ENCODE measurements at places on chromosomes 5 and 9.
A peak's percentile ranks its signal among the peaks of the same experiment; 100 is the strongest.

- no peak for DNase-seq
These were observed 158.3 kb downstream of the DOCK2 start for GRCh38 chr5:169795338-169795737.

GRCh38 chr9:98342820-98343210 is 87.4 kb upstream of the TBC1D2 start:
- DNase-seq = no peak

- DNase-seq = no peak
These were observed 148.4 kb downstream of the TTLL11 start for GRCh38 chr9:121944711-121945191.

GRCh38 chr9:21141427-21141882 is at the start of gene IFNW1:
IFNW1 (minus strand) TSS chr9:21141832; CDS start chr9:21141570, 262 bp downstream.
- no peak for DNase-seq

GRCh38 chr9:130770679-130771442 is 64.2 kb upstream of the ABL1 start:
- peak; percentile 16 for DNase-seq

DNA sequence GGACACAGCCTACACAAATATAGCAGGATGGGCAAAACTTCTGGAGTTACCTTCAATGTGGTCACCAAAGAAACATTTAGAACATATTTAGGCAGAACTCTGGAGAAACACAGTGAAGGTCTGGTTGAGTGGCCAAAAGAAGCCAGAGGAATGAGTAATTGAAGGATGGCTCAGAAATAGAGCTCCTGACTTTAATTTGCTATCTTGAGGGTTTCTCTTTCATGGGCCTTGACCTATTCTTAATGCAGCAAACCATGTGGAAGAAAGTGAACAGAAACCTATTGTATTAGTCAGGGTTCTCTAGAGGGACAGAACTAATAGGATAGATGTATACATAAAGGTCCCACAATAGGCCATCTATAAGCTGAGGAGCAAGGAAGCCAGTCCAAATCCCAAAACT is 650.5 kb downstream of the ACTL7B start:
- DNase-seq = no peak

GRCh38 chr5:13382232-13382631 is 562.3 kb downstream of the DNAH5 start:
- DNase-seq = no peak

DNA sequence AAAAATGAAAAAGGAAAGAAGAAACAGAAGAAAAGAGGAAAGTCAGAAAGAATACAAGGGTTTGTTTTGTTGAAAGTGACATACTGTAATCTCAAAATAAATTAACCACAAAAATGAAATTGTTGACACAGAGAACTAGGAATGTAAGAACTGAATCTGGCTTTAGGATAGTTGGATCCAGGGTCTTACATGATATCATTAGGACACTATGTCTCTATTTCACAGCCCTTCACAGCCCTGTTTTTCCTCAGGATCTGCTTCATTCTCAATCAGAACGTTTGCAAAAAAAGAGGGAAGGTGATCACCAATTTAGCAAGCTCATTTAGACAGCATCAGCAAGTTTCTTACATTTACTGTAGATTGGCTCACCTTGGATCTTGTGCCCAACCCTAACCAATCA is 188.5 kb upstream of the NREP start:
- DNase-seq = no peak

DNA sequence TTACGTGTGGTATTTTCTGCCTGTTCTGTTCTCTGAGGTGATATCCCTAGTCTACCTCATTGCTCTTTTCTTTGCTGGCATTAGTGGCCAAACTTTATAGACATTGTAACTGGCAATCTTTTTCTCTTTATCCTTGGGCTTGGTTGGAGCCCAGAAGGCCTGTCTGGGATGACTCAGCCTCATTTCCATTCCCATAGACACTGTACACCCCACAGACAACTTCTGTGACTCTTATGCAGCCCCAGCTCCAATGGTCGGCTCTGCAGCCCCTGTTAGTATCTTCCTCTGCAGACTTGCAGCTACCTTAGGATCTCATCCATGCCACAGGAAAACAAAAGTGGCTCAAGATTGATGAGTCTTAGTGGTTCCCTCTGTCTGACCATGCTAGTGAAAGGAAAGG is 79.8 kb downstream of the CFAP95 start:
- no peak for DNase-seq

GRCh38 chr5:150046031-150046430 is 40.3 kb downstream of the CSF1R start:
- DNase-seq = no peak

DNA sequence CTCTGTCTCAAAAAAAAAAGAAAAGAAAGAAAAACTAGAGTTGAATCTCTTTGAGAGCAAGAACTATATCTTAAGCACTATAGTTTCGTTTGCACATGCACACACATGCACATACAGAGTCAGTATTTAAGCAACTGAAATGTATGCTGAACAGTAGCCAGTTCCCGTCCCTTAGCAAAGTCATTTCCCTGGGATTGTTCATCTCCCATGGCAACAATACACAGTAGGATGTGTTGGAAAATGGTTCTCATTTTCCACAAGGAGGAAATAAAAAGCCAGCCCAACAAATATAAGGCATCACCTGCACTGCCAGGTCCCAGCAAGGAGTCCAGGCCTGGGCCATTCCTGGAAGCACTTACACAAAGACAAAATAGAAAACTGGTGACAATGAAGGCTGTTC is 4.2 kb upstream of the ZNF346 start:
- no peak for DNase-seq

Data from NCI-H526 treated with DMSO at 0.1 percent for 48 hours (cell line).